ENCODE measurements at places on chromosomes 3 and 15.

- DNase-seq, result no peak
Measured at GRCh38 chr3:172972067-172972466, 169.0 kb downstream of the SPATA16 start.

DNA sequence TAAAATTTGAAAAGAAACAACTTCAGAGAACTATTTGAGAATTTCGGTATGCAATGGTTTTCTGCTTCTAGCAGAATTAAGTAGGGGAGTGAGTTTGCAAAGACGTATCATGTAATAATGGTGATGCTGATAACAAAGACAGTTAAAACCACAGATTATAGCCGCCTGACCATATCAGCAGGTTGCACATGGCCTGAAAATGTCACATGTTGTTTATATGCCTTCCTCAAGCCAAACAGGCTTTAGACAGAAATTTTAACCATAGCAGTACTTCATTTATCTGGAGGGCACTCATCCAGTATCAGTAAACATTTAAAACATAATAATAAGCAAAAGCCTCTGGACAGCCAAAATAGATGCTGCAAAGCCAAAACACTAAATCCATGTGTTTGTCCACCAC is 131.7 kb downstream of the RYR3 start:
- DNase-seq, result no peak

DNA sequence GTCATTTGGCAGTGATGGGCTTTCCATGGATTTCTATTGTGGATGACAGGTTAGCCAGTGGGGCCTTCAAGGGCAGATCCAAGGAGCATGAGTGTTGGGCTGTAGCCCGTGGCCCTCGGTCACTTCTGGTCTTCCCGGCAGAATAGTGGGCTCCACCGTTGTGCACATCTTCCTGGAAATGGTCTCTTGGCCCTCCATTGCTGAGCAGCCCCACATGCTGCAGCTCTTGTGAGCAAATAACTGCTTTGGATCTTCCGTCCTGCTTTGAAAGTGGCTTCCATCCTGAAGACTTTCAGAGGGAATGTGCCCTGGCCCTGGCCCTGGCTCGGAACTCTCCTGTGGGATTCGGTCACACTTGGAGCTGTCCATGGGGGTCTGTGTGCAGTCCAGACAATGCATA is 102.8 kb downstream of the SNRPN start:
- no peak for DNase-seq

DNA sequence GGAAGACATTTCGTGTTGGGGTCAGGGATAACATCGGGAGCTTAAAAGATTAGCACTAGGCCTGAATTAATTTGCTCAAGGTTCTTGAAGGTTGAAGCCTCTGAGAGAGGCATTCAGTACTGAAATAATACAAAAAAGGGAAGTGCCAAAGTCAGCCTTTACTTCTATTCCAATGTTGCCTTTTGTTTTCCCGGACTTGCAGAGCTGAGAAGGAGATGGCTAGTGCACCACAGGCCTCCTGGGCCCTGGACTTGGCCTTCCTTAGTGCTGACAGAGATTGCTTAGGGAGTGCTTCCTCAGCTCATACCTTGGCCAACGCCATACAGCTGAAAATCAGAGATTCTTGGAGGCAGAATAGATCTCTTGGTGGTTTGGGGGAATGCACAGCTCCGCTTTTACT is 333.6 kb upstream of the TBL1XR1 start:
- DNase-seq, result no peak

GRCh38 chr3:53665608-53666425 is 171.4 kb downstream of the CACNA1D start:
- DNase-seq, result no peak

GRCh38 chr3:98612587-98612986 is 19.2 kb upstream of the CPOX start:
- DNase-seq, result no peak

DNA sequence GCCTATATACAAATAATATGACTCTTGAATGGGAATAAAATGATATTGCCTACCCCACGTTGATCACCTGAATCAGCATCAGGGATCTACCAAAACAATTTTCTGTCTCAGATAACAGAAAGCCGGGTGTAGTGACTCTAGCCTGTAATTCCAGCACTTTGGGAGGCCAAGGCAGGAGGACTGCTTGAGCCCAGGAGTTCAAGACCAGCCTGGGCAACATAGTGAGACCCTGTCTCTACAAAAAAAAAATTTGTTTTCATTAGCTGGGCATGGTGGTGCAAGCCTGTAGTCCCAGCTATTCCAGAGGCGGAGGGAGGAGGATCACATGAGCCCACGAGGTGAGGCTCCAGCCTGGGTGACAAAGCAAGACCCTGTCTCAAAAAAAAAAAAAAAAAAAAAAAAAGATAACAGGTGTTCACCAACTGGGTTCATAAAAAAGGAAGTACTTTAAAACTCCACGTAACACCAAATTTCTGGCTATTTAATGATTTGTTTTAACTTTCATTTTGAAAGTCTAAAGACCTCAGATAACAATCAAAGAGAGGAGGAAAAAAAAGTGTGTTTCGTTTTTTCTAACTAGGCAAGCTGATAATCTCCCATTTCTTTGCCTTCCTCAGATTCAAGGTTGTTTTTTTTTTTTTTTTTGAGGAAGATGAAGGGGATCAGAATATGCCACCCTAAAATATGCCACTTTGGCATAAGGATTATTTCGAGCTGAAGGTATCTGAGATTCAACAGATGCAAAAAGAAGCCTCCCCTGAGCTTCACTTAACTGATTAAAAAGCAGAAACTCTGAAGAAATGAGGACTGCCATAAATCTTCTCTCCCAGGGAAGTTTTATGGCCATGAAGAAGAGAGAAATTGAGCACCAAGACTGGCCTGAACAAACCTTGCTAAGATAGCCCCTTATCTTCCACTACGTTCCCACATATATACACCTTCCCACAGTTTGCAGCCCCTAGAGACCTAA is 44.1 kb downstream of the TRANK1 start:
- DNase-seq, result no peak

DNA sequence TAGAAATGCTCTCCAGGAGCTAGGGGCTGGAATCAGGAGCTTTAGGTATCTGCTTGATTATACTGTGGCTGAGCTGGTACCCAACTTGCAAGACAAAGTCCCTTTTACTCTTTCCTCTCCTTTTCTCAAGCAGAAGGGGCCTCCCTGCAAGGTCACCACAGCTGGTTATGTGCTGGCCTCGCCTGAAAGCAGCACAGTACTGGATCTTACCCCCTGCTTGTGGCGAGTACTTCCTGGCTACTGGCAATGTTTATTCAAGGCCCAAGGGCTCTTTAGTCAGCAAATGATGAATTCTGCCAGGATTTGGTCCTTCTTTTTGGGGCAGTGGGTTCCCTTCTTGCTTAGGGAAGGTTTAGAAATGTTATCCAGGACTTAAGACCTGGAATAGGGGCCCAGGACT is 234.6 kb downstream of the RAP2B start:
- no peak for DNase-seq

DNA sequence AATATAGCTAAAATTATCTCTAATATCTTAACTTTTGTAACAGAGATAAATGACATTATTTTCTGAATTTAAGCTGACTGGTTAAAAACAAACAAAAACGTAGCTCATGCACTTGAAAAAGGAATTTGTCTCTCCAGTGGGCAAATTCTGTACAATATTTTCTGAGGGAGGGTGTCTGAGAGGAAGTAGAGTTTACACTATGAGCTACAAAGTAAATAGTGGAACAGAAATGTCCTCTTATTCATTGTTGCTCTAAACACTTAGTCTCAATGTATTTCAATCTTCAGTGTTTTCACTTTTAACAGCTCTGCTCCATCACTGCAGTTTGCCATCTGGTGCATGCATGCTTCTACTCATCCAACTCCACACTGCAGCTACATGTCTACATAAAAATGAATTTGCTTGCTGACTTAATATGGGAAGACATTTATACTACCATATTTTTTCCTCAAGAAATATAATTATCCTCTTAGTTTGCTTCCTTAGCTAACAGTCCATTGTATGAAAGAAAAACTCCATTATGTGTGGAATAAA is 817.4 kb upstream of the LMCD1 start:
- no peak for DNase-seq

DNA sequence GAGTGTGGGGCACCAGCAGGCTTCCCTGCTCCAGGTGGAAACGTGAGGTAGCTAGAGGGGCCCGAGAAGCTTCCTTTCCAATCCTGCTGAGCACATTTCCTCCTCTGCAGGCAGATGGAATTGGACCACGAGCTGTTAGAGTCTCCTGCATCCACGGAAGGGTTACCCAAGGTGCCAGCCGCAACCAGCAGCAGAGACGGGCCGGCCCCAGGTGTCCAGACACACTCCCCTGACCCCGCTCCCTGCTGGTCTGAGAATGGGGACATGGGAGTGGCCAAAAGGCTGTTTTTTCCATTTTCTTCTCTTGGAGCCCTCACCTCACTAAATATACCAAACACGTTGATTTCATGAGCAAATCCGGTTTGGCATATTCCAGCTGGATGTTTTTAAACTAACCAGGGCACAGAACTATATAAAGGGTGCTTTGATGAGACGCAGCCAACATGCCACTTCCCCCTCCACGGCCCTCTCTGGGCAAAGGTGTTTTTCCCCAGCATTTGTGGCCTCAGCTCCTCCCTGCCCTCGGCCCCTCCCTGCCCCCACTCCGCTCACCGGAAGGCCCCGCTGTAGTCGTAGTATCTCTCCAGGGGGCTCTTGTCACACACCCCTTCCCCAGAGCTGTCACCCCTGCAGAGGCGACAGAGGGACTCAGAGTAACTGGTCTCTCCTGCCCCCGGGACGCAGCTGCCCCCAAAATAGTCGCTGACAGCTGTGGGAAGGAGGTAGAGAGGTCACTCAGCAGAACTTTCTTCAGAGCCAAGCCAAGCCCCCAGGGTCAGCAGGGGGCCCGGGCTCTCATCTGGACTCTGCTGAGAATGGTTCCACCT is 7.0 kb downstream of the MELTF start:
- no peak for DNase-seq

DNA sequence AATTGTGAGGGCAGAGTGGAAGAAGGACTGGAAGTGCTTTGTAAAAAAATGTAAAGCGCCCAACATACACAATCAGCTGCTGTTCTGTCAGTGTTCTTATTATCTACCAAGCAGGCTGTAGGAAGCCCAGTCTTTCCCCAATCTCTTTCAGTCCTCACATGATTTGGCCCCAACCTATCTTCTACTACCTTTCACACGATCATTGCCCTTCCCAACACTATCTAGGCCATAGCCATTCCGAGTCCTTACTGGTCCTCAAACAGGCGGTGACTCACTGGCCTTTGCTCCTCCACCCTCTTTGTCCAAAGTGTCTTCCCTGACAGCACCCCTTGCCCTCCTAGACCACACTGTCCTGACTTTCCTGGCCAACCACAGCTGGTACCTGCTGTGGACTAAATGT is 861 bp upstream of the RFT1 start:
- DNase-seq, result no peak

DNA sequence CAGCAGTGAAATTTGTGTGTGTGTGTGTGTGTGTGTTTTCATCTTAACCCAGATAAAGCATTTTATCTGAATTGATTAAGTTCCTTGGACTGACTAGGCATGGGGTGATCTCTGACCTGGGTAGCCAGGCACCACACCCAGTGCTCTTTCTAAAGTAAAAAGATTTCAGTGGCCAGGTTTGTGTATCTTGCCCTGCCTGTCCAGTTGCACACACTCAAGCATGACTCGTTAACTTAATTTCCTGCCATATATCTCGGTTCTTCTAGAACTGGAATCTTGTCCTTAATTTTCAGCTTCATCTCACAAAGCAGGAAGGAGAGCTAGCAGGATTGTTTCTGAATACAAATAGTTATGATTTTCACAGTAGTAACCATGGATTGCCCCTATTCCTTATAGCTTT is 17.0 kb downstream of the TM4SF18 start:
- no peak for DNase-seq

GRCh38 chr15:55917881-55918296 is 75.5 kb downstream of the NEDD4 start:
- peak; percentile 77 for DNase-seq

Data from HS-5 (cell line).